Karpas-422 (cell line): ENCODE measurements at places on chromosomes 12 and 14.

DNA sequence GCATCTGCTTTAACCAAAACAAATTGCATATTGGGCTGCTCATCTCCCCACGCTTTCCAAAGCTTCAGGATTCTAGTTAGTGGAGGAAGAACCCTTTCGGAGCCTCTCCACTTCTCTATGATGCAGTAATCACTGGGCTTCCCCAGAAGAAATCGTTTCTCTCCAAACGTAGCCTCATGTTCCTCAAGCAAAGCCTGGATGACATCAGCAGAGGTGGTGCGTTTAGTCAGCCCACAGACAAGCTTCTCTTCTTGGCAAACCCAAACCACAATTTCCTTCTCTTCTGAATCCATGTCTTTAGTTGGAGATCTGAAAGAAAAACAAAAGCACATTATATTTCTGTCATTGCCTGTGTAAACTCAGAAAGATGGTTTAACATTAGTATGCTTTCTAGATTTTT lies 30.6 kb downstream of the RASSF9 start:
- DNase-seq: no peak

- no peak for DNase-seq
These were observed 125.5 kb downstream of the GPR135 start for GRCh38 chr14:59339524-59340330.

DNA sequence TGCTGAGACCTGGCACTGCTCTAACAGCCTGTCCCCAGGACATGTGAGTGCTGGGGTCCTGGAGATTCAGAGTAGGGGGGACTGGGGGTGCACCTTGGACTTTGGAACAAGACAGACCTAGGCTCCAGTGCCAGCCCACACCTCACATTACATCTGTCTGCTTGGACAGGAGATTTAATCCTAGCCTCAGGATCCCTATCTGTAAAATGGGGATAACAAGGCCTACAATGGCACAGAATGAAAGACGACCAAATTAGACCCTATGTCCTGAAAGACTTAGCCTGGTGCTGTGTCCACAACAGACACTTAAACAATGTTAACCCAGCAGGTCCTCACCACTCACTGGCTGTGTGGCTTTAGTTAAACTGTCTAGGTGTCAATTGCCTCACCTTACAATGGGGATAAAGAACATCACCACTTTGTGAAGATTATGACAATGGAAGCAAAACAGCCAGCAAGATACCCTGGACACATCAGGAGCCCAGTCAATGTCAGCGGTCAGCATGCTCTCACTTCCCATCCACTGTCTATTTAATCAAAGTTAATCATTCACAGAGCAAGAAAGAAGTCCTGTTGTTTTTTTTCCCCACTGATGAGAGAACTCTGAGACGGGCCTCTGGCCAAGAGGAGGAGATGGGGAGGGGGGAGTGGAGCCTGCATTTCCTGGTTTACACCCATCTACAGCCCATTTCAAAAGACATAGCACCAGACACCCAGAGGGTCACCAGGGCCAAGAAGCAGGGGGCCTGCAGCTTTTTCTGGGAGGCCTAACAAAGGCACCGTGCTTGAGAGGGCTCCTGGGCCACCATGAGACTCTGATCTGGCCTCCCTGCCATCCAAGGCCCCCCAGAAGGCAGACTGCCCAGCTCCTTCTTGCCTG lies 40.6 kb downstream of the ACTN1 start:
- no peak for DNase-seq

DNA sequence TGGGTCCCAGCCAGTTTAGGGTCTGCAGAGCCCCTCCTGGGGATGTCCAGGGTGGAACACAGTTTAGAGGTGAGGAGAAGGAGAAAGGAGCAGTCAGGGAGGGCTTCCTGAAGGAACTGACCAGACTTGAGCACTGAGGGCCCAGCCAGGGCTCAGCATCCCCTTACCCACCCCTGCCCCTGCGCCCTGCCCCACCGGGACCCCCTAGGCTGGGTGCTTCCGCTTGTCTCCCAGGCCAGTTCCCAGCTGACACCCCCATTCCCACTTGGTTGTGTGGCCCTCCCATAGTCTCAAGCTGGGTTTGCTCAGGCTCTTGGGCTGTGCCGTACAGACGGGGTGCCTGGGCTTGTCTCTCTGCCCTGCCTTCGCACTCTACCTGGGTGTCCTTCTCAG lies 26.3 kb upstream of the KIF26A start:
- no peak for DNase-seq

DNA sequence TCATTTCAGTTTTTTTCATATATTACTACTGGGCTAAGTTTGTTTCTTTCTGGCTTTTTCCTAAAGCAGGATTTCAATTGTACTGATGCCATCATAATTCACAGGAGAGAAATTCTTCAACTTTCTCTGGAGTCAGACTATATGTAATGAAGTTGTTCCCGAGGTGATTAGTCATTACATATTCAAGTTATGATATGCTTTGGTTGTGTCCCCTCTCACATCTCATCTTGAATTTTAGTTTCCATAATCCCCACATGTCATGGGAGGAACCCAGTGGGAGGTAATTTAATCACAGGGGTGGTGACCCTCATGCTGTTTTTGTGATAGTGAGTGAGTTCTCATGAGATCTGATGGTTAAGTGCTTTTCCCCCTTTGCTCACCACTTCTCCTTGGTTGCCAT lies 227.5 kb upstream of the LRIG3 start:
- DNase-seq: no peak

GRCh38 chr12:41564816-41565215 lies 376.7 kb downstream of the PDZRN4 start:
- DNase-seq: no peak

- peak; percentile 69 for DNase-seq
These were observed 9.8 kb downstream of the CTDSP2 start for GRCh38 chr12:57836442-57837375.

DNA sequence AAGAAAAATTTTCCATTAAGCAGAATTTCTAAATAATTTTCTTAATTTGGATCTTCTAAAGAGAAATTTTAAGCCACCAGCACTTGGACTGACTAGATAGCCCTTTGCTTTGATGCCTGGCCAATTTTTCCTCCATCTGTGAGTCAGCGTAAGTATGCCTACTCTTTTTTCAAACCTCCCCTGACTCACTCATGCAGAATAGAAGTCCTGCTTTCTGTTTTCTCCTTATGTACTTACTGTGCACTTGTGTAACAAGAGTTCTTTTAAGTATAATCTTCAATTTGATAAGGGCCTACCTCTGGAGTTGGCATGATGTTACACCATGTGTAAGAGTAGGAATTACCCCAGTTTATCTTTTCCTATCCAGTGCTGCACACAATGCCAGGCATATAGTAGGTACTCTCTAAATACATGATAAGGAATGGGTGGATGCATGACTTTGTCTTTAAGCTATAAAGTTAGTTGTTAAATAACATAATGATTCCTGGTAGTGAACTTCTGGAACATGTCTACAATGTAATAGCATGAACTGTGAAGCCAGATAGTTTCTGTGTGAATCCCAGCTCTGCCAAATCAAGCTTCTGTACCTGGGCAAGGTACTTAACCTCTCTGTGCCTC lies 329.6 kb downstream of the TMTC2 start:
- DNase-seq: no peak

DNA sequence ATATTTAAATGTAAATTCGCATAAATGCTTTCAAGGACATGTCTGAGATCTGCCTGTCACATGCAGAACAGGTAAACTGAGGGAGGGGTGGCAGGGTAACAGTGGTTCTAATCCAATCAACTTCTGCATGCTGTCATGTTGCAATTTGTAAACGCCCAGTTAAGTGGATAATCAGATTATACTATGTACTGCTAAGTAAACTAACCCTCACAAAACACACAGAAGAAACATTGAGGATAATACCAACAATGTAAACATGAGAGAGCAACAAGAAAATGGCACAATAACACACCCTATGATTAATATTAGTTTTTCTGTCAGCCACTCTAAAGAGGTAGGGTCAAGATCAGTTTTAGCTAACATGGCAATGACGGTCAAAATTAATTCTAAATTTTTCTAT lies 123.7 kb downstream of the KIF21A start:
- DNase-seq: no peak
